Hindlimb muscle (tissue), 1 donor: ENCODE measurements at places on chromosomes 7 and 10. TPM values are rescaled to one million over a fixed set of nuclear protein-coding genes. Genes with fewer than 3 reads are reported as not detected.

DNA sequence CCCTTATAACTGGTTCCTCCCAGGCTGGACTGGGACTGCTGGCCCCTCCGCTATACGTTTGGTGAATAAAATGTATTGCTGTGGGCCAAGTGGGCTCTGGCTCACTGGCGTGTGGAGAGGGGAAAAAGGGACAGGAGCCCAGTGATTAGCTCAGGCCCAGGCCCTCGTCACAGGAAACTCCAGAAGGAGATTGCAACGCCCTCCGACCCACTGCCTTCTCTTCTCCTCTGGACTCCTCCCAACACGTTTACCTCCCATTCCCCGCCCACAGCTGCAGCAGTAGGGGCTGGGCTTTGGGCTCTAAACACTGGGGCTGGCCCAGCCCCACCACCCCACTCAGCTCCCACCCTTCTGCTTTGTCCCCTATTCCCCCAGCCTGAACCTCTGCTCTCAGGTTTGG, 173.9 kb downstream of the NEURL1 start:
- peak; percentile 93 for DNase-seq

DNA sequence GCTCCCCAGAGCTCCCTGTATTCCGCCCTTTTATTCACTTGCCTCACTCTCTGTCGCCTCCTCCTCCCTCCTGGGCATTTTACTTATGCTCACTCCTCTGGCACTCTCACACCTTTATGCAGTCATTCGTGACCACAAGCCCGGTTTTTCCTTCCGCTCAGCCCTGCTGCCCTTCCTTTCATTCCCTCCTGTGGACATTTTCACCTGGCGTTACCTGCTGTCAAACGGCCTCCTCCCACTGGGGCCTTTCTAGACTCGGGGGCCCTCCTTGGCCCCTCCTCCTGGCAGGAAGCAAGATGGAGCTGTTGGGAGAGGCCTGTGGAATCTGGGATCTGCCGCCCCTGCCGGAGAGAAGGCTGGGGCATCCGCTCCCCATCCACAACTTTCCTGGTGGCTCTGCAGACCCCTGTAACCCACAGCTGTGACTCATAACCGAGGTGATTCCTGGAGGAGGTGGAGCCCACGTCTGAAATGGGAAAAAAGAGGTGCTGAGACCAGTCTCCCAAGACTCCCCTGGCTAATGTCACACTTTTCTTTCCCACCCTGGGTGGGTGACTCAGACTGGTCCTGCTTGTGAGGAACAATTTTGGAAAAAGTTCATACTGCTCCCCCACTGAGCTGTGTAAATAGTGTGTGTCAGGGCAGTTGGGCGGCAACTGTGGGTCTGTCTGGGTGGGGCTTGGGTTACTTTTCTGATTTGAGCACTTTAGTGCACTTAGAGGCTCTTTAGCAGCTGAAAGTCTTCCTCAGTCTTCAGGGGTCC, 1.2 kb downstream of the VCL start:
- peak; percentile 73 for DNase-seq

- no peak for DNase-seq
These were observed 107.7 kb upstream of the EEPD1 start for GRCh38 chr7:36045326-36045725.

GRCh38 chr7:63927261-63927660, 71.4 kb upstream of the ZNF722 start:
- no peak for DNase-seq

Gene SBDS
- polyA plus RNA-seq = 202 TPM

Gene SPDYE3
- polyA plus RNA-seq = 6.3 TPM

Gene ANKRD1
- 45.2 TPM for polyA plus RNA-seq
